ENCODE measurements at places on chromosomes 2 and 18.

- no peak for DNase-seq
Observed at GRCh38 chr2:60149176-60149575, 404.3 kb downstream of the BCL11A start.

DNA sequence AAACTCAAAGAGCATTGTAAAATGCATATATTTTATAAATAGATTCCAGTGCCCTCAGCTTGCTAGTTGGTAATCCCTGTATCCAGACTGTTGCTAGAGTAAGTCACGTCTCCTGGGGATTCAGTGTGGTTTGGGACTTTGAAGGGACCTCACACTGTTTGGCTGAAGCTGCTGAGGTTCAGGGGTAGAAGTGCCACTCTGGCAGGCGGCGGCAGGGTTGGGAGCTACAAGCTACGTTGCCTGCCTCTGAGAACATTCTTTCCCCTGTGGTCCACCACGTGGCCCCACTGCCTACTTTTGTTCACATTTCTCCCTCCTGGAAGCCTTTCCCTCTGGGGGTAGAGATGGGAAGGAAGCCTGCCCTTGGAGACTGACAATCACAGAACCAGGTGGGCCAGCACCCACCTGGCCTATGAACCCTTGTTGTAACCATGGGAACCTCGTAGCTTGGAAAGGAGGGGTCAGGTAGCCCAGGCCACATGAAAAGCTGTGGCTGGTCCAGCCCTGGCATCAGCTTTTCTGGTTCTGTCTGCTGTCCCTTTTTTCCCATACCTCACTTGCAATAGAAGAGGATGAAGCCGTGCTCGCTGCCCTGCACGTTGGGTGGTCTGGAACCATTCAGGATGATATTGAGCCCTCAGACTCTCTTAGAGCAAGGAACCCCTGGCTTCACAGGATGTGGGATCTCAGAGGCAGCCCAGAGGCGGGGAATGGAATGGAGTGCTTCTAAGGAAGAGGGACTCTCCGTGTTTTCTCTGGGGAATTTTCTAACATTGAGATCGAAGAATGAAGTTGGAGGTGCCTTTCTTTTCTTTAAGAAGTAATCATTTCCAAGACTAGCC, 2.9 kb downstream of the RNF144A start:
- DNase-seq = no peak

DNA sequence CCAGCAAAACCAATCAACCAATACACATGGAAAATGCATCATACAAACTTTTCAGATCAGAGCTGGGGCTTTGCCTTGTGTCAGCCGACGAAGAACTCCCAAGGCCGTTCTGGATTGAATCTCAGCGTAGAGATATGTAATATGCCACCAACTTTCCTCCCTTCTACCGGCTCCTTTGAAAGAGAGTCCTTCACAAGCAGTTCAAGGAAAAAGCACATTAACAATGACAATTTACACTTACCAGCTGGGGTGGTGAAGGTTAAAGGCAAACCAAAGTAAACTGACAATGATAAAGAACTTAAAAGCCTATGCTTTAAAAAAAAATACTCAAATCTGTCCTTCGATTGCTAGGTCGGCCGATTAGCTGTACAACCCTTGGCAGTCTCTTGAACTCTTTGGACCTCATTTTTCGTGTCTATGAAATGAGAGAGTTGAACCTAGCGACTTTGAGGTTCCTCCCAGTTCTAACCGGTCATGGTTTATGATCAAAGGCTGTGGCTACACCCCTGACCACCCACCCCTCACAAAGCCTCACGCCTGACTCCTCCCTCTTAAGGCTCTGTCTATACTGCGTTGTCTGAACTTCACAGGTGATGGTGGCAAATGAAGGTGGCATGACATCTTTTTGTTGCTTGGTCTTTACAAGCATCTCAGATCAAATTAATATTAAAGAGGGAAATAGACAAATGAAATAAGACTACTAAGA, 46.2 kb downstream of the BCL2 start:
- DNase-seq = no peak

GRCh38 chr18:69865776-69866175, 81.9 kb downstream of the CD226 start:
- DNase-seq = no peak

DNA sequence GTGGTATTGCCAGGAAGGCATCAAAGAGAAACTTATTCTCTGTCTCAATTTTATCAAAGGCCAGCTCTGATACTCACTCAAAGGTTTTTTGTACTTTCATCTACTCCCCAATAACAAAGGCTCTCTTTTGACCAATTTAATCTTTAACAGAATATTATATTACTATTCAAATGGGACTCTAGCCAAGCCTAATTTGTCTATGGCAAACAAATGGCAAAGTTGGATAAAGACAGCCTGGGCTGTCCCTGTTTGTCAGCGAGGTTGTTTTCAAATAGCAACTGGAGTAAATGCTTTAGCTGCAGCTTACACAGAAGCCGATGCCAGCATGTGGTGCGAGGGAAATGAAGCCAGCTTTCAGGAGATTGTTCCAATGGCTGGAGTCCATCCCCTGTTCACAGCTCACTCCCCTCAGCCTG, 80.1 kb upstream of the CTNNA2 start:
- no peak for DNase-seq

GRCh38 chr2:149908726-149909683, 321.4 kb upstream of the MMADHC start:
- no peak for DNase-seq

- no peak for DNase-seq
Observed at GRCh38 chr18:28823506-28824182, 646.7 kb upstream of the CDH2 start.

DNA sequence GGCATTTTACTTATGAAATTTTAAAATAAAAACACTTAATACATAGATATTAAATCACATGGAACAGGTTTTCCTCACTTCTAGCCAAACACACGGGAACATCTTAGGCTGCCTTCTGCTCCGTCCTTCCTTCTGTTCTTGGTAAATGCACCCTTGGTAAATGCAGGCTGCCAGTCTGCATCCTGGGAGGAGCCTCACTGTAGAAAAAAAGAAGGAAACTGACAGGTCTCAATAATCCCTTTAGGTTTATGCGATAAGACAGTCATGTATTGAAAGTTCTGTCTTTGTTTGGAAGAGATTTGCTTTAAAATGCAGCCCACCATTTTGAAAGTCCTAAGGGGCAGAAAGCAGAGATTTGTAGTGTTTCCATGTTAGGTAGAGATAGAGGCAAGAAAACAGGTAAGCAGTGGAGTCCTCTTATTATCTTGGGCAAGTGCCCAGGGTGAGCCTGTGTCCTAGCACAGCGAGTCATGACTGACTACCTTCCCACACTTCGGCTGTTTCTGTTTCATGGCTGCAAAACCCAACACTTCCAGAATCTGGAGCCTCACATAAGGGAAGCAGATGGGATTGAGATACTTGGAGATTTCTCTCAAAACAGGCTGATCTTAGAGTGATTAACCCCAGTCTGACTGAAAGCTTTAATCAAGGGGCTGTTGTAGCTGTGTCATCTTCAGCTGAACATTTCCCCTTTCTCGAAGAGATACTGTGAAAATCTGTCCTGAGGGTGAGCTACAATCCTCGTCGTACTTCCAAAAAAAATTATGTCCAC, 131.4 kb upstream of the MAP3K20 start:
- DNase-seq = no peak

DNA sequence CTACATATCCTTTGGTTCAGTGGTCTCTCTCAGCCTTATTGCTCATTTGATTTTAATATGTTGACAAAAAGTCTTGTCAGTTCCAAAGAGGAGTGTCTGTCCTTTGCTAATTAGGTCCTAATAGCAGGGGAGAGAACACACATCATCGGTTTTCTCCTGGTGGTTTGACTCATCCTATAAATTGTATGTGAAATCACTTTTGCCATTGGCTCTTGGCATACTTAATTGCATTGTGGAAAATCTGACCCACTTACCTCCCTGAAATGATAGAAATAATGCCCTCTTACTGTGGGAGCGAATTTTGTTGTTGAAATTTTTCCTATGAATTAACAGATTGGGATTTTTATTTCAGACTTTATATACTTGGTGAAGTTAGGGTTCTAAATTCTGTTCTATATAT, 58.3 kb downstream of the MTCL1 start:
- no peak for DNase-seq

GRCh38 chr2:198220763-198221610, 416.6 kb downstream of the PLCL1 start:
- no peak for DNase-seq

DNA sequence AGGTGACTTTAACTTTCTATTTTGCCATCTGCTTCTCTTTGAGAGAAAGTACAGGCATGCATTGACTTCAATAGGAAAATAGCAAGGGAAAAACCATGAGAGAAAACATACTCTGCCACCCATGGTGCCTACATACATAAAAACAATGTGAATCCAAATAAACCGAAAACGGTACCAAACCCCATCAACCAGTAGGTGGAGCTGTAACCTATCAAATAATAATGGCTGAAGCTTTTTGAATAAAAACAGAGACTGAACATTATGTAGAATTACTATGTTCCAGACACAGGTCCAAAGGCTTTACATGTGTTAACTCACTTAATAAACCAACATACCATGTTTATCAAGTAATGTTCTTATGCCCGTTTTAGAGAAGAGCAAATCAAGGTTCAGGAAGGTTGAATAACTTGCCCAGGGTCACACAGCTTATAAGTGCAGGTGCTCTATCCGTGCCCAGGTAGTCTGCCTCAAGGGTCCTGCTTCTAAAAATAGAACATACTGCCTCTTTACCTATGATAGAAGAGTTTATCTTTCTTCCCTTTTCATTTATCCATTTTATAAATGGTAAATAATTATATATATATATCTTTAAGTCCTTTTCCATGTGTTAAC, 293.9 kb upstream of the SYT4 start:
- DNase-seq = no peak

DNA sequence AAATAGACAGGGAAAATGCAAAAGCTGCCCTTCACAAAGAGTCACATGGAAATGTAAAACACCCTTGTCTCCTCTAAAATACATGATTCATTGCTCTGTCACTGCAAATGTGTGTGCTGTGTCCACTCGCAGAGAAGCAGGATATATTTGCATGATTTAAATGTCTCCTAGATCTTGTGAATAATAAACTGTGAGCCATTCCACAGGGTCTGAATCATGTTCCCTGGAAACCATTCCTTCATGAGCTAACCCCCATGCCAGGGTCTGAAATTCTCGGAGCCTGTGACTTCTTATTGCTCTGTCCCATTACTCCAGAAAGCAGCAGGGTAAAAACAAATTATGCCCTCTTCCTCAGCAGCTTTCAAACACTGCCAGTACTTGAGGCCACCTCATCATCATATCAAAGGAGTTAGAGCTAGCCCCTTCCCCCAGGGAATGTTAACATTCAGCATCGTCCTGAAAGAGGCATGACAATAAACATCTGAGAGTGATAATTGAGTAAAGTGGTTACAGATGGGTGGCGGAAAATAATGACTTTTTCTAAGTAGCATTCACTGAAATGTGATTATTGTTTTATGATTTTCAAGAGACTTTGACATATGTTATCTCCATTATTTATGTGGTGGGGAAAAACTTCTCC, 11.7 kb upstream of the CNGA3 start:
- peak; percentile 27 for DNase-seq

GRCh38 chr18:63575681-63576080, 11.5 kb upstream of the SERPINB13 start:
- DNase-seq = no peak

- DNase-seq = no peak
Observed at GRCh38 chr2:143856978-143857377, 662.9 kb downstream of the ZEB2 start.

DNA sequence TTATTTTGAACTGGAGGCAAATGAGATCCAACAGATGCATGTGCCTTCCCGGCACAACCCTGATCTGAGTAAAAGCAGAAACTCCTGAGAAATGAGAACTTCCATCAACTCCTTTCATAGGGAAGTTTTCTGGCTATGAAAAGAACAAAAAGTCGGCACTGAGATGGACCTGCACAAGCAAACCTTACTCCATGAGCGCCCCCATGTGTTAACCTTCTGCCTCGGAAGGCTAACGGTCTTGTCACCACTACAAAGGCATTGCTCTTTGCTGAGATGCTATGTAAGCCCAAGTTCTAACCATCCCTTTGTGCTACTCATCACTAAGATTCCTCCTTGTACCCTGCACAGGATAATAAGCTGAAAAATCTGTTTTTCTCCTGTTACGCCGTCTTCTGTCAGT, 57.3 kb upstream of the SULT1C3 start:
- no peak for DNase-seq

DNA sequence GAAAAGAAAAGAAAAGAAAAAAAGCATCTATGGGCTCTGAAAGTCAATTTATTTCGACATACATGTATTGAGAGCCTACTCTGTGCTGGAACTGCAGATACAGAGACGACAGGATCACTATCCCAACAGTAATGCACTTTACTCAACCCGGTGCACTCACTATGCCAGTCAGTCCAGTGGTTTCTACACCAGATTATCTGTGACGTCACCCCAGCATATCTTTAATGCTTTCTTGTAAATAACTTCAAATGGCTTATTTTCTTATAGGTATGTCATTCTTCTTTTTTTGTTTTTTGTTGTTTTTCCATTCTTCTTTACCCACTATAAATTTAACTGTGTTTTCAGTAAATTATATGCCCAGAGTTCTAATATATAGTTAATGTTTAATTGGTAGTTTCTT, 800.0 kb upstream of the FANCL start:
- DNase-seq = no peak

- DNase-seq = no peak
Observed at GRCh38 chr2:204205082-204205481, 268.5 kb downstream of the ICOS start.

DNA sequence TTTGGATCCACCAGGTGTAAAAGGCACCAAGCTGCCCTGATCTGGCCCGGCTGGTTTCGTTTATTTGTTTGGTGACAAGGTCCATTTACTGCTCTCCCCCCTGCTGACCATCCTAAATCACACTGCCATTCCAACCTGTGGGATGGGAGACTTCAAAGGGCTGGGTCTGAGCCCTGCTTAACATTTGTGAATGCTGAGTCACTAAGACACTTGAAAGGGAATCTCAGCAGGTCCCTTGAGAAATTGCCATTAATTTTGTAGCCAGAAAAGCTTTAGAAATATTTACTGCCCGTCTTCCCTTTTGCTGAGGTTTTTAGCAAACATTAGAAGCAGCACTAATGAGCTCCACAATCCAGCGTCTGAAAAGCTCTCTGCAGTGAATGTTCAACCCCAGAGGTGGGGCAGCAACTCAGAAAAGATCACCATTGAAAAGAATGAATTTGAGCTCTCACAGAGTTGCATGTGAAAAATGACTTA, 133.8 kb downstream of the ARL4C start:
- peak; percentile 42 for DNase-seq

DNA sequence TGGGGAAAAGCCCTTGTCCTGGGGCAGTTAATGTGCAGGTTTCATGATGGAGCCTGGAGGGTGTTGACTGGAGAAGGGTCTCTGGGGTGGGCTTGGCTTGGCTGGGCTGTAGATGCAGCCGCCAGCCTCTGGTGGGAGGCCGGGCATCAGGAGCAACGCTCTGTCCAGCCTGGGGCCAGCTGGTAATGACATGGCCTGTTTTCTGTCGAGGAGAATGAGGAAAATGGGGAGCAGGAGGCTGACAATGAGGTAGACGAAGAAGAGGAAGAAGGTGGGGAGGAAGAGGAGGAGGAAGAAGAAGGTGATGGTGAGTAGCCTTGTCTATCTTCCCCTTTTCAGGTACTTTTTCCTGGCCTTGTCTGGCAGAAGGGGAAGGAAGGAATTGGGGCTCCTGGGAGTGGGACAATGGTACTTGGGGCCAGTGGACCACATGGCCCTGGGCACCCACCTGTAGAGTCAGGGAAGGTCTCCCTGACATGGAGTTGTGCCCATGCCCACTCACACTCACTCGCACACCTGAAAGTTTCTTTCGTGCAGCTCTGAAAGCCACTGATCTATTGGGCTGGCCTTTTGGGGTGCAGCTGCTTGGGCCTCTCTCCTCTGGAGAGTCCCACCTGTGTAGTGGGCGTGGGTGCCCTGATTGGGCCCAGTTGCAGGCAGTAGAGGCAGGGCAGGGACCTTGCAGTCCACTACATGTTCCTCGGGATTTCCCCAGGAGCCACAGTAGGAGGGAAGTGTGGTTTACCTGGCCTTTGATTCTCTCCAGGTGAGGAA, 3.5 kb downstream of the PTMA start:
- DNase-seq = no peak

All from T1000 (cell line).